ENCODE measurements at places on chromosomes 7 and 10. TPM values are rescaled to one million over a fixed set of nuclear protein-coding genes. Genes with fewer than 3 reads are reported as not detected.

DNA sequence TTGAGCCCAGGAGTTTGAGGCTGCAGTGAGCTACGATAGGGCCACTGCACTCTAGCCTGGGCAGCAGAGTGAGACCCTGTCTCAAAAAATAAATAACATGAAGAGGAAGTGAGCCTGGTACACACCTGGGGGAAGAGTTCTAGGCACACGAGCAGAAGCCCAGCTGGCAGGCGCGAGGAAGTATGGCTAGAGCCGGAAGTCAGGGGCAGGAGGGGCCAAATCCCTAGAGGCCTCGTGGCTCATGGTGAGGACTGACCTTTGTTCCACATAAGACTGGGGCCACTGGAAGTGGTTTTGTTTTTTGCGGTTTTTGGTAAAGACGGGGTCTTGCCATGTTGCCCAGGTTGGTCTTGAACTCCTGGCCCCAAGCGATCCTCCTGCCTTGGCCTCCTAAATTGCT is 117.6 kb downstream of the HIP1 start:
- no peak for DNase-seq

DNA sequence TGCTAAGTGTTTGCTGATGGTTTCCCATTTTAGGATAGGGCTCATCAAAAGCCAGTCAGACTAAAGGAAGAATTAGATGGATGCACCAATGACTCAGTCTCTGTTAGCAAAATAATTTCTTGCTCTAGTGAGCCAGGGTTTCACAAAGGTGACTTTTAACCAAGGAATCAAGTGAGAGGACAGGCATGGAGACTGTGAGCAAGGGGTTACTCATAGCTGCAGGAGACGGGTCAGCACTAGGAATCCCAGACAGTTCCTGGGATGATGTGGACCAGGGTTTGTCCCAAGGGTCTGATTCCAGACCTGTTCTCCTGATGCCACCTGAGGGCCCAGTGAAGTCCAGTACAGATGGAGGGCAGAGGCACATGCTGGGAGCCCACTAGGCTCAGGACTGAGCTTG is 138.1 kb downstream of the NOC3L start:
- DNase-seq: no peak

GRCh38 chr7:154649015-154649414 is 353.9 kb downstream of the PAXIP1 start:
- DNase-seq: no peak

DNA sequence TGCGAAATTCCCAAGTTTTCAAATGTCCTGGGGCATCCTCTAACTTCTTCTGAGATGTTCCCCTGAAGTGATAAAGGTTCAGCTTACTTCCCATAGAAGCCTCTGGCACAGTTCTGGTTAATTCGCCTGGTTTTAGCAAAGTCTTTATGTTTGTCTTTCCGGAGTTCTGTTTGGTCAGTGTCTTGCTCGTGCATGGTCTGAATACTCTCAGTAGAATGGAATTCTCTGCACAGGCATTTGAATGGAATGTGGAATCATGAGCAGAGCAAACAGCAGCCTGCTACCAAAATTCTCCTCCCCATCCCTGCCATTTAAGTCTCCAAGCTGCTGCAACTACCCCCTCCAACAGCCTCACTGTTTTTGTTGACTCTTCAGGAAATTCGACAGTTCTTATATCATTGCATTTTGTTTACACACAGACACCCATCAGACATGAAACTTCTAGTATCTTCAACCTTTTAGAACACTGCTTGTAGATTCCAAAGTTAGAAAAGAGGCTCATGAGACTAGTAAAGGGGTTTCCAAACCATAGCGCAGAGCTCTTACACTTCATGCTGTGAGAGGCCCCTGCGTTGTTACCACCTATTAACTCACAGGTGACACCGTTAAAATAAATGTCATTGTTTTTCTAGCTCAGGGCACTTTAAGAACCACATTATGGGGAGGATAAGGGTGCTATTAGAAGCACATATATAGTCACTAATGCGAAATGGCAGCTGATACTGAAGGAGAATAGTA is 129.7 kb downstream of the PLCE1 start:
- DNase-seq: no peak

GRCh38 chr7:53205006-53205405 is 169.6 kb downstream of the POM121L12 start:
- DNase-seq: no peak

The SLC26A4 gene
- total RNA-seq: 4.7 TPM

DNA sequence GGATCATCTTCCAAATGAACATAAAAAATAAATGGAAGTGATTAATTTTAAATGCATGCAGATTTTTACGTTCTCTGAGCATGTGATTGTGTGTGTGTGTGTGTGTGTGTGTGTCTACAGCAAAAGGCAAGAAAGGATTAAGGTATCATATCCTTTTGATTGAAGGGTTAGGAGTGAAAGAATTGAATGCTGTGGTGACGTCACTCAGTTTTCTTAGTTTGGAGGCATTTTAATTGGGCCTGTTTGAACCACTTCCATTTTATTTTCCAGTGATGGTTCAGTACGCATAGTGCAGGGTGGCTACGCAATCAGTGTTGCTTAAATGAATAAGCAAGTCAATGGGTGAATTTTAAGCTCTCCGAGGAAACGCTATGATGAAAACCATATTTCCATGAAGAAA is 31.3 kb downstream of the TACC2 start:
- DNase-seq: no peak

The LIPJ gene
- not detected for total RNA-seq

DNA sequence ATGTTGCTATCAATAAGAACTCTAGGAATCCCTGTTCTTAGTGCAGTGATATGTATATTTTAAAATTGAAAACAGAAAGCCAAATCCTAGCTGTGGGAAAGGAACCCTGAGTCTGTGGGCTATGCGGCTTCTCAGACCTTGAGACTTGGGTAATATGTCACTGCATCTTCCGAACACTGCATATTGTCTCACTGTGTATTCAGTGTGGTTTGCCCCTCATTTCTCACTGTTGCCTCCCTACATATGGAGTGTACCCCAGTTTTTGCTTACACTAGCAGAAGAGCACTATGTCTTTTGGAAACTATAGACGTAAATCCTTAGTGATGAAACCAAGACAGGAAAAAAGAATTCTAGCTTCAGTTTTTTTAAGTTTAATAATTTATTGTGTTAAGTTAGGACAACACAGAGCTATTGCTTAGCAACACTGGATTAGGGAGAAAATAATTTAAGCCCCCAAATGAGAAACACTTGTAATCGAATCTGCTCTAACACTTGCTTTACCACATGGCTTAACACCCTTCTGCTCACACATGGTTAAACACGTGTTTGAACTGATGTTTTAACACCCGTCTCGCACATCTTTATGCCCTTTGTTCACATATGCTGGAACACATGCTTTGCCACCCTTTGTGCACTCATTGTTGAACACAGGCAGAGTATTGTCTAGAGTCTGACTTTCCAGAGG is 251.3 kb downstream of the VTI1A start:
- DNase-seq: no peak

DNA sequence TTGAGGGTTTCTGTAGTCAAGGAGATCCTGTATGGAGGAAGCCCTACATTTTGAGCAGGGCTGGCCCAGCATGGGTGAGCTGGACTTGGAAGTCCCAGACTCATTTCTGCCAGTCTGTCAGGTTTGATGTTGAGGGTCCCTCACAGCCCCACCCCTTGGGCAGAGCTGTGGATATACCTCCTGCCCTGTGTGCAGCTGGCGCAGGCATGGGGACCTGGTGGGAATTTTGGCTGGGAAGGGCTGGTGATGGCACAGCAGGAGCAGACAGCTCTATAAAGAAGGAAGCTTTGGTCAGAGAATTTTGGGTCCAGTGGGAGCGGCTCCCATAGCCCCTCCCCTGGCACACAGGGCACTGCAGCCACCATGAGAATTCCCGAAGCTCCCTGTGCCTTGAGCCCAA is 482.6 kb downstream of the RPS24 start:
- DNase-seq: no peak

The NKX2-3 gene
- total RNA-seq: not detected

DNA sequence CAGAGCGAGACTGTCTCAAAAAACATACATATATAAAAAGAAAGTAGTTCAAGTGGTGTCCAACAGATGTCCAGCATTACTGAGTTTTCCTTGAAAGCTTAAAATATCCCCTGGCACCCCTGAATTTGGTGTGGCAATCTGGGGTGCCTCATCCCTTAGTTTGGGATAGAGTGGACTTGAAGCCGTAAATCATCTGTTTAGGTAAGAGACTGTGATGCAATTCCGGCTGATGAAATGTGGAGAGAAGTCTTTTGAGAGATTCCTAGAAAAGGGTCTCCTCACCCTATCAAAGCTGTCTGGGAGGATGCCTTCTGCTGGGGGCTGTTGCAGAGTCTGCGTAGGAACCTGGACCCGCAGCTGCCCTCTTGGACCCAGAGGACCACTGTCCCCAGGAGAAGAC is 408.0 kb downstream of the RPS24 start:
- no peak for DNase-seq

DNA sequence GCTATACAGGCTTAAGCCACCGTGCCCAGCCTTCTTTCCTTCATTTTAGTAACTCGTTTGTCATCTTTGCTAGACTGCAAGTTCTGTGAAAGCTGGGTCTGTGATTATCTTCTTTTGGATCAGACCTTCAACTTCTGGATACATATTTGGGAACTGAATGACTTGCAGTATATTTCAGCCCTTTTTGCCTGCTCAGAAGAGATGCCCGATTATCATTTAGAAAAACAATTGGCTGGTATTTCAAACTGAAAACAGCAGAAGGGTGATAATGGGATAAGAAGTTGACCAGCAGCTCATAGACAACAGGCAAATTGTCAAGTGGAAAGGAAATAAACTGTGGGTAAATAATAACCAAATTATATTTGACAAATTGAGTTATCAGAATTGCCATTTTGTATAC is 14.6 kb downstream of the RSBN1L start:
- no peak for DNase-seq

- no peak for DNase-seq
Measured at GRCh38 chr7:76071316-76072242, 23.7 kb downstream of the MDH2 start.

GRCh38 chr7:1140476-1141104 is 19.4 kb downstream of the ZFAND2A start:
- DNase-seq: no peak

- DNase-seq: no peak
Measured at GRCh38 chr7:136102881-136103280, 125.7 kb upstream of the MTPN start.

The RADIL gene
- total RNA-seq: 42.4 TPM

The SAP25 gene
- total RNA-seq: 11.8 TPM

The LRIT1 gene
- not detected for total RNA-seq

DNA sequence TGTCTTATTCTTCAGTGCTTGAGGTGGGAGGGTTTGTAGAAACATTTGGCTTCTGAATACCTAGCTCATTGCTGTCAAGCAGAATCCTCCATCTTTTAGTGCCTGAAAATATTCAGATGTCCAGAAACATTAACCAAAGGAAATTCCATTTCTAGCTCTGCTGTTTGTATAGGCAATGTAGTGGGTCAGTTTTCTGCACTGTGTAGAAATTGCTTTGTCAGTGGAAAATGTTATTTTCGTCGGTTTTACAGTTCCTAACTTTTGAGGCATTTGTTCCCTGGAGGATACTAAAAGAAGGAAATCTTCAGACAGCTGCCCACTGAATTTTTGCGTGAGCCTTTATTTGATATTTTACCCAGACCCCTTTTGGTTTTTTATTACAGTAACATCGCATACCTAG is 143.4 kb downstream of the TPST1 start:
- no peak for DNase-seq

GRCh38 chr7:13980474-13980873 is 9.0 kb downstream of the ETV1 start:
- DNase-seq: no peak

GRCh38 chr7:150368884-150369747 is 494 bp downstream of the REPIN1 start:
- peak; percentile 83 for DNase-seq

The RBP3 gene
- not detected for total RNA-seq

GRCh38 chr10:110804376-110804775 is 67.4 kb upstream of the PDCD4 start:
- no peak for DNase-seq

- no peak for DNase-seq
Measured at GRCh38 chr7:158255558-158255957, 332.1 kb downstream of the PTPRN2 start.
